ENCODE measurements at places on chromosomes 6 and 20.

- DNase-seq = no peak
Observed at GRCh38 chr6:139407718-139408222, 33.3 kb upstream of the CITED2 start.

GRCh38 chr6:105644073-105644489 lies 241.2 kb upstream of the PREP start:
- no peak for DNase-seq

DNA sequence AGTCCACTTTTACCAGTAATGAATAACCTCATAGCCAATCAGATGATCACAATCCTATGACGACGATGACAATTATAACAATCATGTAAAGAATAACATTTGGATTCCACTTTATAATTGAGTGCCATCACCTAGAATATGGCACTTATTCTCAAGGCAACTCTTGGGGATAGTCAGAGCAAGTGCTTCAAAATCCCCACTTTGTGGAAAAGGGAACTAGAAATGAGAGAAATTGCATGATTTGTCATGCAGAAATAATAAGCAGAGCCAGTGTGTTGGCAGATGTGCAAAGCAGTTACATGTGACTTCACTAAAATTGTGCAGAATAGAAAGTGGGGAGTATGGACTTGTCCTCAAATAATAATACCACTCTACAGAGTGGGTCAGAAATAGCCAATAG lies 41.3 kb downstream of the FRK start:
- DNase-seq = no peak

DNA sequence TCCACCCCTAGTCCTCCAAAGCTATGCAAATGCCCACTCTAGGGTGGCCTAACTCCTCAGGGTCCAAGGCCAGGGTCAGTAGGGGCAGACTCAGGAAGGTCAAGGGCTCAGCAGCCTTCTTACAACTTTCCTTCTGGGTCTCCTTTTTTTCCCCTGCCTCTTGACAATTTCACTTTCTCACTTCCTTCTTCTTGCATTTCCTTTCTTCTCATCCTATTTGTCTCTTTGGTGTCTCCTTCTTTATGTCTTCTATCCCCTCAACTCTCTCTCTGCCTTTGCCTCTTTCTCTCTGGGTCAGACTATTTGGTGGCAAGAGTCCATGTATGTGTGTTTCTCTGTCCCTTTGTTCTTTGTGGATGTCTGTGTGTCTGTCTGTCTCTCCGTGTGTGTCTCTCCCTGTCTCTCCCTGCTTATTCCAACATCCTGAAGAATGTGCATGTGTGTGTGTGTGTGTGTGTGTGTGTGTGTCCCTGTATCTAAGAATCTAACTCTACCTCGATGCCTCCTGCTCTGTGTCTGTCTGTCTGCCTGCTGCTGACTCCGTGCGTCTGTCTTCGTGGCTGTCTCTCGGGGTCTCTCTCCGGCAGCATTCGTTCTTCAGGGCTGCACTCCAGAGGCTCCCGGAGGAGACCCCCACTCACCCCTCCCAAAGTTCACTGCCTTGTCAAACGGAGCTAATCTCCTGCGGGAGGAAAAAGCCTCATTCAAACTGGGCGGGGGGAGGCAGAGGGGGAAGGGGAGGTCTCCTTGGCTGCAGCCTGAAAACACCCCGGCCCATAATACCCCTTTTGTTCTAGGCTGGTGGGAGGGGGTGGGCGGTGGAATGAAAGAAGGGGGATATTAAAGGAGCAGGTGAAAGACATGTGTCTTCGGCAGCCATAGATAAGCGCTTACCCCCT lies 51.7 kb upstream of the FOXP4 start:
- DNase-seq = no peak

- DNase-seq = no peak
Observed at GRCh38 chr6:135412761-135413160, 84.8 kb downstream of the AHI1 start.

DNA sequence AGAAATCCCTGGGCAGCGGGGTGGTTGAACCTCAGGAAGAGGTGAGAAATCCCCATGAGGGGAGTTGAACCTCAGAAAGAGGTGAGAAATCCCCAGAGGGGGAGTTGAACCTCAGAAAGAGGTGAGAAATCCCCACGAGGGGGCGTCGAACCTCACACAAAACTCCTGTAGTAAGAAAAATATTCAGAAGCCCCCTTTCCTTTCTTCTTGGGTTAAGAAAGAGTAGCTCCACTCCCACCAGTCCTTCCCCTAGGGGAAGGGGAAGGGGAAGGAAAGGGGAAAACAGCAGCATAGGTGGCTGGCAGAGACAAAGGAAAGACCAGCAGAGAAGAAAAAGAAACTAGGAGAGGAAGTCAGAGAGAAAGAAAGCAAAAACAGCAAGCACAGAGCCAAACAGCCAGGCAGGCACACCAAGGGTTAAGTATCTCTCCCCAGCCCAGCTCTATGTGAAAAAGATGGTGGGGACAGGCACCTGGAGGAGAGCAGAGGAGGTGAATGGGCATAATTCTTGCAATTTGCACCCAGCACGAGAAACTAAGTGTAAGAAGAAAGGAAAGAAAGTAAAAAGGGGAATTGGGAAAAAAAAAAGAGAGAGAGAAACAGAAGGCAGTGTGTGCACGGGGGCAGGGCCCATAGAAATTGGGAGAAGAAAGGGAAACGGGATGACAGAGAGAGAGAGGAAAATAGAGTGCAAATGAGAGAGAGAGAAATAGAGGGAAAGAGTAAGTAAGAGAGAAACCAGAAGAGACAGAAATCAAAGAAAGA lies 88.2 kb downstream of the PLG start:
- no peak for DNase-seq

DNA sequence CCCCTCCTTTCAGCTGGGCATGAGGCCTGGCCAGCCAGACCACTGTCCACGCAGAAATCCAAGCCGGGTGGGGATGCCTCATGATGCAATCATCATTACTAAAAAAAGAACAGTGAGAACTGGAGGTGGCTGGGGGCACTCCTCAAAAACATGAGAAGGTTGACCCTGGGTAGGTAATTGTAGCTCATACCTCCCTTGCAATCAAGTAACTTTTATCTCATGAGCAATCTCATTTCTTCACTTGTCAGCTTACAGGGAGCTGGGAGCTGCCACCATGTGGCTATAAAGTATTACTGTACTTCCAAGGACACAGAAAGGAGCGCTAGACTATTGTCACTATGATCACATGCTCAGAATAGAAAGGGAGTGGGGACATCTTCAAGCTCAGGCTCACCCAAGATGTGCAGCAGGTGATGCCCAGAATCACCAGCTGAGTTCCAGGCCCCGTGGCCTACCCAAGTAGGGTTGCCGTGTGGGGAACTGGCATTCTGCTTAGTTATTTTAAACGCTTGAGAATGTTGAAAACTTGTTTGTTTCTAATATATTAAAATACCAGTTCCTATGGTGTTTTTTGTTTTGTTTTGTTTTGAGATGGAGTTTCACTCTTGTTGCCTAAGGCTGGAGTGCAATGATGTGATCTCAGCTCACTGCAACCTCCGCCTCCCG lies 3.0 kb upstream of the CDH26 start:
- DNase-seq = no peak

DNA sequence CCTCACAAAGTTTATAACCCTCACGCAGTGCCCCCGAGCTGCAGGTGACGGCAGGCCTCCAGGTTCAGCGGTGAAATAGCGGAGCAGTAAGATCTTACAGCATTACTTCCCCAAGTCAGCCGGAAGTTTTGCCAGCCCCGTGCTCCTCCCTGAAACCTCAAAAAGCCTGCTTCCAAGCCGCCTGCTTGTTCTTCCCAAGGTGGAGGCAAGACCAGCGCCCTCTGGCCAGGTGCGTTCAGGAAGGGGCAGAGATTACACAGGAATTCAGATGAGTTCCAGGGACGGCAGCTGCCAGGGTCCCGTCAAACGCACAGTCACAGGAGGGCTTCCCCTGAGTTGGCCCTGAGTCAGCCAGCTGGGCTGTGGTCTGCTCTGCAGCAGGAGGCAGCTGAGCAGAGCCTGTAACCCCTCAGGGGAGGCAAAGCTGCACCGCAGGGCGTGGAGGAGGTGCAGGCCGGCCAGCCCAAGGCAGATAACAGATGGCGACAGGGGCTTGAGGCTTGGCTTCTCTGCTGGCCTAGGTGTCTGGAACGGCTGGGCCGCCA lies 124.1 kb upstream of the RPS6KA2 start:
- DNase-seq = no peak

GRCh38 chr6:99110029-99110428 lies 162.3 kb upstream of the FBXL4 start:
- DNase-seq = no peak

- no peak for DNase-seq
Observed at GRCh38 chr6:68127074-68127473, 508.0 kb upstream of the ADGRB3 start.

- no peak for DNase-seq
Observed at GRCh38 chr6:12804952-12805645, 88.5 kb downstream of the PHACTR1 start.

DNA sequence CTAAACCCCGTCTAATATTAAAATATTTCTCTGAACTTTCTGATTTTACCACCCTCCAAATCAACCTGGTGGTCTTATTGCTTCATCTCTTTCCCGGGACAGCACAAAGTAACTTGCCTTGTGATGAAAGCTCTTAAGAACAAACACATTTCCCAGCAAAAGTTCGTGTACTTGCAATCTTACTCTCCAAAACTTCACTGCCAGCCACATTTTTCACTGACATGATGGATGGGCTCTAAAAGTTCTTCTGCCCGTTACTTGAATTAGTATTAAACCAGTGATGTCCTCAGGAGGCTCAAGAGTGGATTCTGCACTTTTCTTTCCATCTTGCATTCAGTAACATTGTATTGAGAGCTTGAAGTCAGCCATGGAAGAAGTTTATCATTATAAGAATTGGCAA lies 731.6 kb upstream of the GJE1 start:
- no peak for DNase-seq

DNA sequence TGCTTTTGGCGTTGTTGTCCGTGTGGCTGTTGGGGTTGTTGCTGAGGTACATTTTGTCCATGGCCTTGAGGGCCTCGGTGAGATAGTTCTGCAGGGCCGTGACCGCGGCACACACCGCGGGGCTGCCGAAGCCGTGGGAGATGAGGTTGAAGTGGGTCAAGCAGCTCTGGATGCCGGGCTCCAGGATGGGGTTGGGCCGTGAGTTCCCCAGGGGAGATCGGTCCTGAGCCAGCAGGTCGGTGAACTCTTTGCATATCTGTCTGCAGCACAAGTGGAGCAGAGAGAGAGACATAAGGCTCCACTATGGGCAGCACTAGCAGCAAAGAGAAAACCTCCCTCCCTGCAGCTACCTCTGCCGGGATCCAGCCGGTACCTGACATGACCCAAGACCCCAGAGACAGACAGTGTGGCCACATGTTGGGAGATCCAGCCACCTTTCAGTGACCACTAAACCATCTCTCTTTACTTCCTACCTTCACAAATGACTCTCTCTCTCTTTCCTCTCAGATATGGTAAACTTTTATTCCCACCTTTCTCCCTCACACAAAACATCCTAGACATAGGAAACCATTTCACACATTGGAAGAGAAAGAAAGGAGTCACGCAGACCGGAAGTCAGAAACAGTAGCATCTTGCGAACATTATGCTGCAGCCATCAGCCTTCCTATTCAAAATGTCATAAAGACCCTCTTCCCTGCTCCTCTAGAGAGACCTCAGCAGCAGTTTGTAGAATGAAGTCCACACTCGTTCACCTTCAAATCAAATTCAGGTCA lies 16.2 kb downstream of the TFAP2A start:
- no peak for DNase-seq

- no peak for DNase-seq
Observed at GRCh38 chr6:76230711-76231110, 158.2 kb upstream of the IMPG1 start.

- no peak for DNase-seq
Observed at GRCh38 chr20:38447251-38447661, 12.1 kb upstream of the SNHG17 start.

GRCh38 chr20:15673206-15673605 lies 900.0 kb downstream of the KIF16B start:
- no peak for DNase-seq

GRCh38 chr20:4987130-4987529 lies 14.2 kb downstream of the SLC23A2 start:
- DNase-seq = no peak

DNA sequence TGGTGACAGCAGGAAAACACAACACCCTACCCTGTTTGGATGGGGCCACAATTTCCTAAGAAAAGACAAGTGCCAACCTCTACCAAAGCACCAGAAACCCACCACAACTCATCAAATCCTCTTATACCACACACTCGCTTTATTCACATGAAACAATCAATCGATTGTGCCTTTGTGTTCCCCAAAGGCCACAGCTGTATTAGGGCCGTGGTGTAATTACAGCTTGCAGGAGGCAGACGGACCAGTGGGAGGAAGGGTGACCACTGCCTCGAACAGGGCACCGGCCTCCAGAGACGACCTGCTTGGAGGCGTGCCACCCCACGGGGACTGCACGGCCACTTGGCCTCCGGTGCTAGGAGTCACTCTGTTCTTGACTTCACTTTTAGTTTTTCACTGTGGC lies 264.1 kb downstream of the FOXC1 start:
- no peak for DNase-seq

DNA sequence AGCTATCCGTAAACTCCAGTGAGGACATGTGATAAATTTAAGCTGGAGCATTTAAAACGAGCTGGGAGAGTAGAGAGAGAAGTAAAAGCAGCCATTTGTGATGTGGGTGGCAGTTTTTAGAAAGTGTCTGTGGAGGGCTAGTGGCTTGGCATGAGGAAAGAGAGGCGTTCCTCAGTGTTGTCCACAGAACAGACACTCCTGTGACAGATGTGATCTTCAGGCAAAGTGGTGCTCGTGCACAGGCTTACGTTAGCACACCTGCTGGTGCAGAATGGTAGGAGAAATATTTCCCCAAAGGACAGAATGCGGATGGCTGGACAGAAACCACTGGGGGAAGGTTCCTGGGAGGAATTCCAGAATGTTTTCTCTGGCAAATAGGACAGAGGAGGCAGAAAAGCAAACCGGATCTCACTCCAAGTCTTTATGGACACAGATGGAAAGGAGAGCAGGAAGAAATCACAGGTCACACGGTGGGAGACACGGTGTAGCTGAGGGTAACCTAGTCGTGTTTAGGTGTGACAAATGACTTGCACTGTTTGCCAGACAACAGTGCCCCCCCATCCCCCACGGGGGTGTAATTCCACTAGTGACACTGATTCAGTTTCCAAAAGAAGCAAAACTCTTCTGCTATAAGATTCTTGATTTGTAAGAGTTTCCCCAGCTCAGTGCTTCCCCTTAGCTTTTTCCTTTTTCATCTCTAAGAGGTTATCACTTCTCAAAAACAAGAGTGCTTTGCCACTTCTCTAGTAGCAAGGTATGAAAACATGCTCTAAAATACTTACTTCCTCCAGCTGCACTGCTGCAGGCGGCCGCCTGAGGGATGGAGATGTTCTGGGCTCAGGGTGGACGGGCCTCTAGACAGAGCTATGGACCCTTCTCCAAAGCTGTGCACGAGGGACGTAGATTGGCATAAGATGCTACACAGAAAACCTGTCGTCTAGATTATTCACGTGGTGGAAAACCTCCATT lies 293.2 kb downstream of the QKI start:
- no peak for DNase-seq

- DNase-seq = no peak
Observed at GRCh38 chr6:36276581-36277536, 7.0 kb downstream of the PNPLA1 start.

DNA sequence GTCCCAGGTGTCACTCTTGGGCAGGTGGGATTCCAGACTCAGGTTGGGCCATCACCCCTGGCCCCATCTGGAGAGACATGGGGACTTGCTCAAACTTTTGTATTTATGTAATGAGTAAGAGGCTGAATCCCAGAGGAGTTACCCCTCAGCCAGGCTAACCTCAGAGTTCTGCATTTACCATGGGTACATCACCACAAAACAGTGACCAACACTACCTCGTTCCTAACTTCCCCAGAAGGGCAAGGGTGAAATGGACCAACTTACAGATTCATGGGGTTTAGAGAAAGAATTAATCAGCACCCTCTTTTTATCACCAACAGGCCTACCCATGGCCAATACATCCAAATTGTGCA lies 259.9 kb upstream of the MARCKS start:
- DNase-seq = no peak

GRCh38 chr20:44705364-44706094 lies 9.6 kb upstream of the CCN5 start:
- no peak for DNase-seq
